Amniotic epithelial cell (primary cell): ENCODE measurements at places on chromosomes 7 and 10.

- DNase-seq: no peak
Measured at GRCh38 chr7:74284781-74285259, 4.4 kb upstream of the CLIP2 start.

DNA sequence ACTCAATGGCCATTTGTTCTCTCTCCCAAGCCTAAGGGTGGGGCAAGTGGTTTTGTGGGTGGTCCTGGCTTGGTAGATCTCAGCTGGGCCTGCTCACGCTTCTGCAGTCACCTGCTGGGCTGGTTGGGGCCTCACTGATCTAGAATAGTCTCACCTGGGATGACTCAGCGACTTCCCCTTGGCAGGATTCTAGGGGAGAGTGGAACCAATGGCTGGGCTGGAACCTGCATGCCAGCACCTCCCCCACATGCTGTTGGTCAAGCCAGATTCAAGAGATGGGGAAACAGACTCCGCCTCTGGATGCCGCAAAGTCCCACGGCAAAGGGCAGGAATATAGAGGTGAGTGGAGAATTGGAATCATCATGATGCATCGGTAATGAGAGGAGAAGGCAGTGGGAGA, 292.9 kb upstream of the NPVF start:
- DNase-seq: no peak

DNA sequence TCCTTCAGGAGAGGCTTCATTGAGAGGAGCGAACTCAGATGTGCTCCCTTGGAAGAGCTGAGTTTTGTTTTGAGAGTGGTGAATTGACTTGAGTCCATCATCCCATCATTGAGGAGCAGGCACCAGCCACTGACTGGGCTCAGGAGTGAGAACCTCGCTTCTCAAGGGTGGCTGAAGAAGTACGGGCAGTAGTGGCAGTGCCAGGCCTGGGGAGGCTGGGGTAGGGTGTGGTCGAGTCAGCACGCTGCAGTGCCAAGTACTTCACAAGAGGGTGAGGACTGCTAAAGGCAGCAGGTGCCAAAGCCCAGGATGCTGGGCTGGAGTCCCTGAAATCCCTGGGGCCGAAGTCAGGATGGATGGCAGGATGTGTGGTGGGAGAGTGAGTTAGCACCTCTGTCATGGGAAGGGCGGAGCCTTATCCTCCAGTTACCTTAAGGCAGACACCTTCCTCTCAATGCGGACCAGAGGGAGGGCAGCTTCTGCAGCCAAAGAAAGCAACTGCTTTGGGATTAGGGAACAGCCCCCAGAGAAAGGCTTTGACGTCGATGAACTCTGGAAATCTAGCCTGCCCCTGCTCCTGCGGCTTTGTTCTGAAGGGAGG, 210.3 kb downstream of the CAMK1D start:
- no peak for DNase-seq

GRCh38 chr10:43377424-43377883, 6.0 kb downstream of the FXYD4 start:
- no peak for DNase-seq

GRCh38 chr10:116098411-116099022, 174.5 kb downstream of the GFRA1 start:
- DNase-seq: no peak

- no peak for DNase-seq
Measured at GRCh38 chr10:125967533-125967932, 71.2 kb downstream of the FANK1 start.

- no peak for DNase-seq
Measured at GRCh38 chr10:78286668-78287067, 253.0 kb downstream of the RPS24 start.

DNA sequence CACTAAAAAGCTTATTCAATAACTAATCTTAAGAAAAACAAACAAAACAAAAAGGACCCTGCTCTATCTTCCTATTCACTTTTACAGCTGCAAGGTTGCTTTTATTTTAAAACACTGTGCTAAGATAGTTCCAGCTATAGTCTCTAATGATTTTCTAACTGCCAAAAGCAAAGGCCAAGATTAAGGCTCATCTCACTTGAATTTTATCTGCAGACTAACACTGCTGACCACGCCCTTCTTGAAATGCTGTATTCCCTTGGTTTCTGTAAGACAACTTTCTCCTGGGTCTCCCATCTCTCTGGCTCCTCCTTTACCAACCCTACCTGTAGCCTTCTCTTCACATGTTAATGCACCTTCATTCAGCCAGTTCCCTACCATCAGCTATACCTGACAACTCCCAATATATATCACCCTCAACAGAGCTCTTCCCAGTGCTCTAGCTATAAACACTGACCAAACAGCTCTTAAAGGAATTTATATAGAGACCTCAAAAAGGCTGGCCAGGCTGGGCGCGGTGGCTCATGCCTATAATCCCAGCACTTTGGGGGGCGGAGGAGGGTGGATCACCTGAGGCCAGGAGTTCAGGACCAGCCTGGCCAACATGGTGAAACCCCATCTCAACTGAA, 11.7 kb downstream of the SRPK2 start:
- no peak for DNase-seq

DNA sequence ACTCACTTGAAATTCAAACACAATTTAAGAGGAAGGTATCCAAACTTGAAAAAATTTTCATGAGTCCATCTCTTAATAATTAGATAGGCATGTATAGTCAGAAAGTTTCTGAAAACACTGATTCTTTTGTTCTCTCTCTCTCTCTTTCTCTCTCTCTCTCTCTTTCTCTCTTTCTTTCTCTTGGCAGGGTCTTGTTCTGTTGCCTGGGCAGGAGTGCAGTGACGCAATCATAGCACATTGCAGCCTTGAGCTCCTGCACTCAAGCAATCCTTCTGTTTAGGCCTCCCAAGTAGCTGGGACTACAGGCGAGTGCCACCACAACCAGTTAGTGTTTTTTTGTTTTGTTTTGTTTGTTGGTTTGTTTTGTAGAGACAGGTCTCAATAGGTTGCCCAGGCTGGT, 59.3 kb downstream of the PRTFDC1 start:
- DNase-seq: peak; percentile 66

GRCh38 chr10:34627741-34628140, 187.4 kb downstream of the PARD3 start:
- no peak for DNase-seq

DNA sequence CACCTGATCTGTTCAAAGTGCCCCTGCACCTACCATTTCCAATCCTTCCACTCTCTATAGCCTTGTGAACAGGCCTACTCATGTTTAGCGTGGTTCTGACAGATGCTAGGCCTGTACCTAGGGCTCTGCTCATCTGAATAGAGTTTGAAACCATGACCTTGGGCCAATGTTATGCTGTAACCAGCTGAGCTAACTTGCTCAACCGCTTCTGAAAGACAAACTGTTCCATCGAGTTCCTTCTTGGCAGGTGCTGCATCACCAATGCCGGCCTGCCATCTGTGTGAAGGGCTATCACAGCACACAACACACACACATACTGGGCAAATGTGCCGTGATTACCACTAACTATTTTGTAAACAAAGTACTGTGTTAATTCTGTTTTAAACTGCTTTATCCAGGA, 419.0 kb upstream of the GALNT17 start:
- DNase-seq: no peak

GRCh38 chr10:5589011-5589660, 64.4 kb downstream of the CALML3 start:
- DNase-seq: no peak

DNA sequence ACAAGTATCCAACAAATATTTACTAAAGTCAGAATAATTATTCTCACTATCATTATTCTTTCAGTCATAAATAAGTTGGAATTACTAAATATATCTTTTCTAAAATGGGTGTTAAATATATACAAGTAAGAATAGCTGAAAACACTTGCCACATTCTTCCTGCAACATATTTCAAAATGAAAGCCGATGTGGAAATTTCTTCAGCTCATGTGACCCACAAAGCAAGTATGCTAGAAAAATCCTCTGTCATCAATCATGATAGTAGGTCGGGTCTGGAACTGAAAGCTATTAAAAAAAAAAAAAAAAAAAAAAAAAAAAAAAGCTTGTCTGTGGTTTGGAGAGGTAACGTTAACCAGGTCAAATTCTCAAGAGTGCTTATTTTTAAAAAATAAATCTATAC, 344.7 kb downstream of the NEBL start:
- DNase-seq: peak; percentile 87
